Activated CD4-positive, alpha-beta T cell treated with anti-CD3 and anti-CD28 coated beads, Interleukin-2, amount 10 ng/mL, durations not matched to agents 7 days and 5 days (primary cell): ENCODE measurements at places on chromosomes 3 and 15. TPM values are rescaled to one million over a fixed set of nuclear protein-coding genes. Genes with fewer than 3 reads are reported as not detected.

Gene DOCK3
- total RNA-seq = 1.00 TPM

Gene MYRIP
- total RNA-seq = not detected

Gene CADPS
- total RNA-seq = not detected

Gene AMOTL2
- total RNA-seq = not detected

Gene FOXP1
- total RNA-seq = 131 TPM

Gene CATSPER2
- 1.5 TPM for total RNA-seq

Gene CCDC54
- total RNA-seq = not detected

Gene SH2D7
- total RNA-seq = not detected

DNA sequence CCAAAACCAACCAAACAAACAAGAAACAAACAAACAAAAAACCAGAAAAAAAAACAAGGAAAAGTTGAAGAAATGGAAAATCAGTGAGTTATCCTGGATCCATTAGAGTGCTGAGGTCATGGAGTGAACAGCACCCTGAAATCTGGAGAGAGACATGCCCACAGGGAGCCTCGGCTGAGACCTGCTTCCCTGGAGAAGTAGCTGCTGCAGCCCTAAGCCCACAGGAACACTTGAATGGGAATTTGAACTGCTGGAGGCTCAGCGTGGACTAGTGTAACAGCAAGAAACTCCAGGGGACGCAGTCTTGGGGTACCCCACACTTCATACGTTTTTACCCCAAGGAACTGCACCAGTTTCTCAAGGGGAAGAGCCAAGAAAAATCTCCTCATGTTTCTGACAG lies 144.1 kb upstream of the UBE3A start:
- H3K27ac ChIP-seq = no peak overlapping the region
- no peak for DNase-seq
- H3K27me3 ChIP-seq = no peaks in the 10 kb centered on the region
- no peaks in the 10 kb centered on the region for H3K36me3 ChIP-seq
- H3K4me1 ChIP-seq = no peaks in the 10 kb centered on the region

GRCh38 chr3:131933665-131934064 lies 101.1 kb downstream of the CPNE4 start:
- no peak for DNase-seq
- H3K27ac ChIP-seq = no peak overlapping the region
- no peaks in the 10 kb centered on the region for H3K4me1 ChIP-seq
- H3K27me3 ChIP-seq = peaks cover 3% of the 10 kb centered on the region
- no peaks in the 10 kb centered on the region for H3K36me3 ChIP-seq

- no peak overlapping the region for H3K27ac ChIP-seq
- peaks cover 73% of the 10 kb centered on the region for H3K36me3 ChIP-seq
- no peaks in the 10 kb centered on the region for H3K27me3 ChIP-seq
- H3K4me1 ChIP-seq = peaks cover 15% of the 10 kb centered on the region
Measured at GRCh38 chr3:158127250-158128219, 17.6 kb downstream of the RSRC1 start.

GRCh38 chr3:118536764-118537163 lies 497.9 kb downstream of the IGSF11 start:
- no peak overlapping the region for H3K27ac ChIP-seq
- no peaks in the 10 kb centered on the region for H3K36me3 ChIP-seq
- DNase-seq = no peak
- no peaks in the 10 kb centered on the region for H3K4me1 ChIP-seq
- H3K4me3 ChIP-seq = no peak overlapping the region
- no peaks in the 10 kb centered on the region for H3K27me3 ChIP-seq

GRCh38 chr3:48012659-48013058 lies 3.6 kb downstream of the MAP4 start:
- H3K36me3 ChIP-seq = peaks cover 11% of the 10 kb centered on the region
- H3K4me3 ChIP-seq = no peak overlapping the region
- no peak overlapping the region for H3K27ac ChIP-seq
- H3K4me1 ChIP-seq = peaks cover 32% of the 10 kb centered on the region

GRCh38 chr3:42061025-42061712 lies 30.0 kb upstream of the TRAK1 start:
- no peak overlapping the region for H3K27ac ChIP-seq
- H3K36me3 ChIP-seq = no peaks in the 10 kb centered on the region
- no peaks in the 10 kb centered on the region for H3K27me3 ChIP-seq
- no peak for DNase-seq
- H3K4me3 ChIP-seq = no peak overlapping the region

GRCh38 chr15:40926659-40927494 lies 2.3 kb upstream of the DLL4 start:
- DNase-seq = no peak
- no peaks in the 10 kb centered on the region for H3K36me3 ChIP-seq
- peak overlapping the region; percentile 4 for H3K4me3 ChIP-seq

DNA sequence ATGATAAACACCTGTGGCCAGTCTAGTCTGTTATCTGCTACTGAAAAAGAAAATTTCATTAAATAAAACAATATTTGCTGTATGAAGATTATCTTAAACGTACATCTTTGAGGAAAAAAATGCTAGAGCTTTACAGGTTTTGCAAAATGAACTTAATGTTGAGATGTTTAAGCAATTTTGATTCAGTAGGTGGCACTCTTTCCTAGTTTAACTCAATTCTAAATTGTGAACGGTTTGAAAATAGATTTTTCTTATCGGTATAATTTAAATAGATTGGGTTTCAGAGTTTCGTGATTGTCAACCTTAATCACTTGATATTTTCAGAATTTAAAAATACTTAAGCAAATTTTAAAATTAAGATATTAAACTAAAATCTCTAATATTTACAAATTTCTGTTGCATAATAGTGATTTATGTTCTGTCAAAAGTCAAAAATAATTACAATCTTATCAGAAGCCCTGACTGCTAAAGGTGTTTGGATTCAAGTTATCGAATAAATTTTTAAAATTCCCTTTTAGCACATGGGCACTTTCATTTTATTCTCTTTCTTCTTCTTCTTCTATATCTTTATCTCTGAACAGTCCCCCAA lies 7.0 kb upstream of the RNF111 start:
- H3K36me3 ChIP-seq = no peaks in the 10 kb centered on the region
- DNase-seq = no peak
- H3K27me3 ChIP-seq = peaks cover 5% of the 10 kb centered on the region

GRCh38 chr3:116449546-116450350 lies 4.5 kb upstream of the LSAMP start:
- H3K27me3 ChIP-seq = peaks cover 2% of the 10 kb centered on the region
- H3K4me1 ChIP-seq = no peaks in the 10 kb centered on the region
- no peaks in the 10 kb centered on the region for H3K36me3 ChIP-seq
- DNase-seq = no peak
- no peak overlapping the region for H3K27ac ChIP-seq

GRCh38 chr3:186361246-186361761 lies 730 bp downstream of the DGKG start:
- H3K27ac ChIP-seq = no peak overlapping the region
- no peak overlapping the region for H3K4me3 ChIP-seq
- DNase-seq = no peak
- peaks cover 57% of the 10 kb centered on the region for H3K27me3 ChIP-seq

DNA sequence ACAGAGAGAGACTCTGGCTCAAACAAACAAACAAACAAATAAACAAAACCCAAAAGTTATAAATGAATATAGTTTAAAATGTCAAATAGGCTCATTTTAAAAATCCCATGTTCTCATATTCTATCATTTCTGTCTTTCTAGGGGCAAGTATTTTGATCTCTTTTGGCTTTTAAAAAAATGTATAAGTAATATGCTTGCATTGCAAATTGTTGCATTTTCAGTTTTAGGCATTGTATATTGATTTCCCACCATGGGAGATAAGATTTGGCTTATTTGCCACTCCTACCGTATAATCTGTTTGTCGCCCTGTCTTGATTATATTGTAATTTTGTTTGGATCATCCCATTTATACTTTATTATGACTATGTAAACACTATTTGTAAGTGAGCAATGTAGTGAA lies 70.6 kb downstream of the PIAS1 start:
- no peaks in the 10 kb centered on the region for H3K27me3 ChIP-seq
- no peak overlapping the region for H3K27ac ChIP-seq
- DNase-seq = no peak
- H3K4me1 ChIP-seq = peaks cover 5% of the 10 kb centered on the region
- no peak overlapping the region for H3K4me3 ChIP-seq

- no peak overlapping the region for H3K4me3 ChIP-seq
- no peak overlapping the region for H3K27ac ChIP-seq
- H3K36me3 ChIP-seq = no peaks in the 10 kb centered on the region
- DNase-seq = no peak
- H3K27me3 ChIP-seq = no peaks in the 10 kb centered on the region
- H3K4me1 ChIP-seq = peaks cover 9% of the 10 kb centered on the region
Measured at GRCh38 chr15:99167201-99167600, 62.3 kb downstream of the SYNM start.

DNA sequence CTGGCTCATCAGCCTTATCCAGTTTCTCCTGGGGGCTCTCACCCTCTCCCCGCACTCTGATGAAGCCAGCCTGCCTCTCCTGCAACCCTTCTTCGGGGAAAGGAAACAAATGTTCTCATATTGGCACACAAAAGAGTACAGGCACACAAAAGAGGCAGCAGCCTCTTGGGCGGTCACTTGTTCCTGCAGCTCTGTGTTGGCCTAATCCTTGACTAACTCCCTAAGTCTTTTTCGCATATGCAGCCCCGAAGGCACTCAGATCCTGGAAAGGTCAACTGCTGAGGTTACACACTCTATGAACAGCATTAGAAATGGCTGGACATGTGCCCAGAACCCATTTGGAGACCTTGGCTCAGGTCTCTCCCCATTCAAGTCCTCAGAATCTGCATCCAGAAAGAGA lies 7.4 kb upstream of the CAMP start:
- no peak overlapping the region for H3K4me3 ChIP-seq
- H3K27me3 ChIP-seq = peaks cover 2% of the 10 kb centered on the region
- no peaks in the 10 kb centered on the region for H3K36me3 ChIP-seq
- H3K4me1 ChIP-seq = no peaks in the 10 kb centered on the region
- H3K27ac ChIP-seq = no peak overlapping the region
- no peak for DNase-seq

GRCh38 chr3:65988411-65989180 lies 50.1 kb downstream of the MAGI1 start:
- peaks cover 1% of the 10 kb centered on the region for H3K27me3 ChIP-seq
- no peak overlapping the region for H3K27ac ChIP-seq
- no peaks in the 10 kb centered on the region for H3K36me3 ChIP-seq
- no peaks in the 10 kb centered on the region for H3K4me1 ChIP-seq
- H3K4me3 ChIP-seq = no peak overlapping the region
- DNase-seq = no peak

DNA sequence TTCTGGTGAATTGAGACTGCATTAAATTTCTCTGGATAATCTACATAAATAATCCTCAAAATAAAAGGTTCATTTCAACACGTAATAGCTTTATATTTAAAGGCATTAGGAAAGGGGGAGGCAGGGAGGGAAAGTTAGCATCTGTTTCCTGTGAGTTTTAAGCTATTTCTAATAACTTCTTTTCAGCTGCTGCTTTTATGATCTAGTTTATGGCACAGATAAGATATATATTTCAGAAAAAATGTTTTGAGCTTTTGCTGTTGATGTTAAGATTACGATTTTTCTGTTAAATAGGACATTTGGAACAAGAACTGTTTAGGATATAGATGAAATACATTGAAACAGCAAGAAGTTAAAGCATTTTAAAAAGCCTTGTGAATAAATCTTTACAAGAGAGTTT lies 30.0 kb downstream of the UBE2E1 start:
- no peak for DNase-seq
- no peak overlapping the region for H3K4me3 ChIP-seq
- no peaks in the 10 kb centered on the region for H3K27me3 ChIP-seq
- H3K36me3 ChIP-seq = peaks cover 2% of the 10 kb centered on the region
- peaks cover 4% of the 10 kb centered on the region for H3K4me1 ChIP-seq

DNA sequence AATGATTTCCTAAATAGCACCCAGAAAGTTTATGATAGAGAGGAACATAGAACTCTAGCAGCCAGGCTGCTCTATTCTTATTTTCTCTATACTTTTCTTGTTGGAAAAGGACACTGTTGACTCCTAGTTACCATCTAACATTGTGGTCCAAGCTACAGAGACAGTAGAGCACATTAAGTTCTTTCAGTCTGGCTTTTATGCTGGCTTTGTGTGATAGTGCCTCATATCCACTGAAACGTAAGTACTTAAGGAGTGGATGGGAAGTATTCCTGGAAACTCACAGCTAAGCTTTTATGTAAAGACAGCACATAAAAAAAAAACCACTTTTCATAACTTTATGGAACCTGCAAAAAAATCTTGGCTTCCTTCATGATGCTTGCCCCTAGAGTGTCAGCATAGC lies 480.1 kb upstream of the TPRG1 start:
- H3K27ac ChIP-seq = no peak overlapping the region
- no peak for DNase-seq
- no peaks in the 10 kb centered on the region for H3K36me3 ChIP-seq
- H3K27me3 ChIP-seq = no peaks in the 10 kb centered on the region

DNA sequence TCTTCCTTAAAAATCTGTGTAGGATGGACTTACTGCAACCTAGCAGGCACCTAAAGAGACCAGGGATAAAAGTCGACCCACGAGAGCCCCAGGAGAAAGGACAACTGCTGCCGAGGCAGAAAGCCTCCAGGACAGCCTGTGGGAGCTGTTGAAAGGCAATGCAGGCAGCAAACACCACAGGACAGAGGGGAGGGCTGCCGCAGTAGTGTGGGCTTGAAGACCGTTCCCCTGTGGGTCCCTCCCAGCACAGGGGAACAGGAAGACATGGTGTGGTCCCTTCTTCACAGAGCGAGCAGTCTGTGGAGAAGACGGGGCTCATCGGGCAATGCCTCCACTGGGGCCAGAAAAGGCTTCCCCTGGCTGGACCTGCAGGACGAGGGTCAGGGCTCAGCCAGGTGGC lies 58.5 kb upstream of the GATA2 start:
- no peak overlapping the region for H3K27ac ChIP-seq
- peaks cover 2% of the 10 kb centered on the region for H3K4me1 ChIP-seq
- H3K27me3 ChIP-seq = peaks cover 38% of the 10 kb centered on the region
- no peak overlapping the region for H3K4me3 ChIP-seq
- H3K36me3 ChIP-seq = no peaks in the 10 kb centered on the region
- DNase-seq = no peak

- no peak overlapping the region for H3K27ac ChIP-seq
- H3K4me3 ChIP-seq = no peak overlapping the region
- peaks cover 9% of the 10 kb centered on the region for H3K4me1 ChIP-seq
- no peak for DNase-seq
Measured at GRCh38 chr15:77032052-77032646, 37.2 kb downstream of the PSTPIP1 start.

DNA sequence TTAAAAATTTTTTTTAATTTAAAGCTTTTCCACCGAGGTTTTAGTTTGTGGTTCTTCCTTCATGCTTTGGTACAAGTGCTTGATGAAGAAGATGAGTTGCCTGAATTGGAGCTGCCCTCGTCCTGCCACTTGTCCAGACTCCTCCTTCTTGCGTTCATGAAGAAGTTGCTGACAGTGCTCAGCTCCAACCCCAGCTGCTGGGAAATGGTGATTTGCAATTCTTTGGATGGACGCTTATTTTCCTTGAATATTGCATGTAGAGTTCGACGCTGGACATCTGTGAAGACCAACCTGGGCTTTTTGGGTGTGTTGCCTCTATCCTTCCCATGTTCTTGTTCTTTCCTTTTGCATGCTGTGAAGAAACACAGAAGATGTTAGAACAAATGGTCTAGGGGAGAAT lies 32.6 kb downstream of the ONECUT1 start:
- H3K27ac ChIP-seq = no peak overlapping the region
- no peak for DNase-seq
- H3K36me3 ChIP-seq = no peaks in the 10 kb centered on the region
- no peak overlapping the region for H3K4me3 ChIP-seq
